ENCODE measurements at places on chromosomes 3 and 15.

DNA sequence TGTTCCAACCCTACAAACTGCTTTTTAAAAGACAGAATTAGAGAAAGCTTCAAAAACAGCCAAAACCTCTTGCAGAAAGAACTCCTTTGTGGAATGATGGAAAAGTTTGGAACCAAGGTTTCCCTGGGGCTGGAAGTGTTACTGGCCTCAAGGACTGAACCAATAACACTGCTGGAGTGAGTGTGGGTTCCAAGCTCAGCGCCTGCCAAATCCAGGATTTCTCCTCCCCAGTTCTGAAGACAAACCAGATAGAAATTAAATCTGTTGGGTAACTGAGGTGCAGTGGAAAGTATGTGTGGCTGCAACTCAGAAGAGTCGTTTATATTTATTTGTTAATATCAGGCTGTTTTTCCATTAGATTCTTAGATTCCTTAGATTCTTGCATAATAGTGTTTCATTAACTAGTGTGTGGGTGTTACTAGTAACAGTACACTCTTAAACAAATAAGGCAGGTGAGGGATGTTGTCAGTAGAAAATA lies 66.5 kb upstream of the FNDC3B start:
- no peak for DNase-seq

- DNase-seq, result no peak
These were observed 448.0 kb downstream of the FOXP1 start for GRCh38 chr3:71135373-71136088.

DNA sequence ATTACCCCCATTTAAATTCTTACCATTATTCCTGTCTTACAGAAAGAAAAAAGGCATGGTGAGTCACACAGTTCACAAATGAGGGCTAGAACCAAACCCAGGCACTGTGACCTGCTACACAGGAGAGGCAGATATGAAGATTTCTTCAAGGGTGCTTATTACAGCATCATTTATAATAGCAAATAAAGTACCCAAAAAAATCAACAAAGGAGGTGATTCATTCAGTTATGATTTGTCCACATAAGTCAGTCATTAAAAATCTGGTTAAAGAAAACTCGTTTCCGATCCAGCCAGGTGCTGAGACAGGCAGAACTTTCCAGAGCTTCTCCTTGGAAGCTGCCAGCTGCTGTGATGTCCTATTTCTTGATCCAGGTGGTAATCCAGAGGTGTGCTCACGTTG lies 7.5 kb upstream of the LOXL1 start:
- no peak for DNase-seq

GRCh38 chr3:161148832-161149475 lies 43.8 kb upstream of the B3GALNT1 start:
- no peak for DNase-seq

DNA sequence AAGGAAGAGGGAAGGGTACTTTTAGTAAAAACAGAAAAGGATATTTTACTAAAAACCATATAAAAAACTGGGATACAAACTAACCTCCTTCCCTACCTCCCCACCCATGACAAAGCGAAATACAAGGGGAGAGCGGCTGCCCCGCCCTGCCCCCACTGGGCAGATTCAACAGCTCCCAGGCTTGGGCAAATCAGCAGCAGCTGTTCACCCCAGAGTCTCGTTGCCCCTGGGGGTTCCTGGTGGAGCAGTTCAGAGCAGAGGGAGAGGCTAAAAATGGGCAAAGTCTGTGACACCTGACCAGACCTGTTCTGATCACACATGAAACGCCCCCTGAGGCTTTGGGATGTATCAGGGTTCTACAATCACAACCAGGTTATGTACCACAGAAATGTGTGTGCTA lies 2.5 kb upstream of the ETFA start:
- no peak for DNase-seq

- DNase-seq, result no peak
These were observed 91.5 kb downstream of the CD47 start for GRCh38 chr3:107999215-107999775.

- DNase-seq, result no peak
These were observed 22.9 kb upstream of the ARIH1 start for GRCh38 chr15:72451224-72451623.

GRCh38 chr15:48300038-48300437 lies 31.2 kb upstream of the DUT start:
- no peak for DNase-seq

DNA sequence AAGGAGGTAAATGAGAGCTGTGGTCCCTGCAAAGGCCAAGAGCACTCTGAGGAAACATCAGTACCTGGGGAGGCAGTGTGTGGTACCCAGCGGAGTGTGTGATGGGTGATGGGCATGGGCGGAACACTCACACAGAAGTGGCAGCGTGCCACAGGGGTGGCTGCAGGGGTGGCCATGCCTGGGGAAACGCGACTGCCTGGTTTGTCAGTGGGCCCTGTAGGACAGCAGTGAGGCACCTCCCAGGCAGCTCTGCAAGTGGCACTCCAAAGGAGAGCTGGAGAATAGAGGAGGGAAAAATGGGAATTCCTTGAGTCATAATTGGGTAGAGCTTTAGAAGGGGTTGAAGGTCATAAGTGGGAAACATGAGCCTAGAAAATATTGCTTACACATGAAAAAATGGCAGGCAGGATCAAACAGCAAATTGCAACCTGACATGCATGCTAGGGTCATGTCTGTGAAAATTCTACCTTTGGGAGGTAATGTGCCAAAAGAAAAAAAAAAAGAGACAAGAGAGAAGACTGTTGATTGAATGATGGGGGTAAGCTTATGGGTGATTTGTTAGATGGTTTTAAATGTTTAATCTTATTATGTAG lies 138.4 kb downstream of the RPLP1 start:
- no peak for DNase-seq

DNA sequence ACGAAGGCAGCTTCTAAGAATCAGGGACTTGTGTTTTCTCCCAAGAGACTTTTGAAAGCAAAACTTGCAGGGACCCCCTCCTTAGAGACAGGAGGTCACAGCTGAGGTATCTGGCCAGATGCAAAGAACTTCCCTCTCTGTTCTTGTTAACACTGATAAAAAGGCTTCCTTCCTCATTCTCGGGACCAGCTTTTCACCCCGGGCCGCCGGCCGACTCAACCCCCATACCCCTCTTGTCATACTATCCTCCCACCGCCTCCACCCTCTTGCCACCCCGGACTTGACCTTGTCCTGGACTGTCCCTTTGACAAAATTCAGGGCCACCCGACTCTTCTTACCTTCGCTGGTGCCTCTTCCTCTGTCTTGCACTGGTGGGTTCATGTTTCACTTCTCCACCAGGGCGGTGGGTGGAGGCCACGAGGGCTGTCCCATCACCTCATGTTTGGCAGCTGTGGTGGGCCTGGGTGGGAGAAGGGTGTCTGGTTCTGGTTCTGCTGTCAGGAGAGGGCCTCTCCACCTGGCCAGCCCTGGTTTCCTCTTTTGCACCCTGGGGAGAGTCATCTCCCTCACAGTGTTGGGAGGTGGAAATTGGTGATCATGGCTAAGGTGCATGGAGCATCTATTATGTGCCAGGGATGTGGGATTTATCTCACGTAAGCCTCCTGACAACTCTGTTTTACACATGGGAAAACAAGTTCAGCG lies 32.5 kb downstream of the BHLHE40 start:
- no peak for DNase-seq

DNA sequence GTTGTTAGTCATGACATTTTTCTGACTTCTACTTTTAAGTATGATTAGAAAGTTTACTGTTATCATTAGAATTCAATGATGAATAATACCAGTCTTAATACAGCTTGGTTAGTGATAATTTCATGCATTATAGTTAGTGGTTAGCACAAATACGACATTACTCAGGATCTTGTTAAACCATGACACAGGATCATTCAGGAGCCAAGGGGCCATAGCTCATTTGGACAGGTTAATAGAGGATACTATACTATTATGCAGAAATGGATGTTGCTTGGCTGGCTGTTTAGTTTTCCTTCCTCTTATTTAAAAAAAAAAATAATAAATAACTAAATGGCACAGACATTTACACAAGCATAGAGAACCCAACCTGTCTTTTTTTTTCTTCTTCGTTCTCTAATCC lies 55.5 kb downstream of the NSUN3 start:
- no peak for DNase-seq

- DNase-seq, result no peak
These were observed 188.1 kb downstream of the FNDC3B start for GRCh38 chr3:172227340-172228035.

- DNase-seq, result no peak
These were observed 1.5 kb upstream of the NEO1 start for GRCh38 chr15:73050561-73051295.

DNA sequence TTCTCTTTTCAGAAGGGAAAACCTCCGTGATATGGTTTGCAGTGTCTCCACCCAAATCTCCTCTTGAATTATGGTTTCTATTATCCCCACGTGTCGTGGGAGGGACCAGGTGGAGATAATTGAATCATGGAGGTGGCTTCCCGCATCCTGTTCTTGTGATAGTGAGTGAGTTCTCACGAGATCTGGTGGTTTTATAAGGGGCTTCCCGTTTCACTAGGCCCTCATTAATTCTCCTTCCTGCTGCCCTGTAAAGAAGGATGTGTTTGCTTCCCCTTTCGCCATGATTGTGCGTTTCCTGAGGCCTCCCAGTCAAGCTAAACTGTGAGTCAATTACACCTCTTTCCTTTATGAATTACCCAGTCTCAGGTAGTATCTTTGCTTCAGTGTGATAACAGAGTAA lies 692.7 kb upstream of the GRM7 start:
- DNase-seq, result no peak

DNA sequence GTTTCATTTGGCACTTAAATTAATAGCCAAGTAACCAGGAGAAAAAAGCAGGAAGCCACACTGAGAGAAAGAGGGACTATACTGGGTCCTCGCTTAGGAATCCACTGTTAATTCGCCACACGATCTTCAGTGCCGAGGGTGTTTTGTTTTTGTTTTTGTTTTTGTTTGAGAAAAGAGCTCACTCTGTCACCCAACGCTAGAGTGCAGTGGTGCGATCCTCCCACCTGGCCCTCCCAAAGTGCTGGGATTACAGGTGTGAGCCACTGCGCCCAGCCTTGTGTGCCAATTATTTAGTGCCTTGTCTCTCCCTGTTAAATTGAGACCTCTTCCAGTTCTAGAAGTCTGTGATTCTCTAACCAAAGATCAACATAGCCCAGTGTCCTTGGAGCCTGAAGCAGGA lies 53.8 kb upstream of the TPM1 start:
- DNase-seq, result no peak

DNA sequence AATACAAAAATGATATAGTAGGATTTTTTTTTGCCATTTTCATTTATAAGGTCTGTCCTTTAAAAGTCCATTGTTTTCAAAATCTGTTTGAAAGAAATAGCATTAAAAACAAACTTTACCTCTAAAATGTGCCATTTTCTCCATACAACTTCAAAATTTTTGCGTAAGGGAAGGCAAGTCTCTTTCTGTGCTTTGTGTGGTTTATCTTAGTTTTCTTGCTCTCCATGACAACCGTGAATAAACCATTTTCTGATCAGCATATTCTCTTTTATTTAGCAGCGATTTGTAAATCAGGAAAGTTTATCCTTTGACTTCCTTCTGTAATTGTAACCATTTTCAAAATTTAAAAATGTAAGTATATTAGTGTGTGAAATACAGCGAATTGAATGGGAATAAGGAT lies 147.9 kb upstream of the CGNL1 start:
- no peak for DNase-seq

GRCh38 chr3:129650256-129650872 lies 43.9 kb upstream of the PLXND1 start:
- peak; percentile 68 for DNase-seq

DNA sequence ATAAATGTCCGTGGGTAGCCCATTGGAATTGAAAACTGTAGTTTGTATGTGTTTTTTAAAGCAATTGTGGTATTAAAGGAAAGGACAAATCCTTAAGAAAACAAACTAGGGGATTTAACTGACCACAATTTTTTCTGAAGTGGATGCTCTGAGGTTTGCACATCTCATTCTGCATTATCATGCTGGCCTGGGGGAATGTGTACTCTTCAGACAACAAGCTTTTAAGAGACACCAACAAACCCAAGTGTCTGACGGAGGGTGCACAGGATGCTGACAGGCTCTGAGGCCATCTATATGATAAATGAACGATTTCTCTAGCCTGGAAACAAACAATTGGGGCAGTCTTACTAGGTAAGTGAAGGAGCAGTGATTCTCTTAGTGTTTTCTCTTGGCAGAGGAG lies 9.1 kb downstream of the LINS1 start:
- DNase-seq, result no peak

GRCh38 chr3:154783521-154783931 lies 296.6 kb upstream of the MME start:
- DNase-seq, result no peak

- peak; percentile 45 for DNase-seq
These were observed 76.9 kb downstream of the RPN1 start for GRCh38 chr3:128573707-128574162.

DNA sequence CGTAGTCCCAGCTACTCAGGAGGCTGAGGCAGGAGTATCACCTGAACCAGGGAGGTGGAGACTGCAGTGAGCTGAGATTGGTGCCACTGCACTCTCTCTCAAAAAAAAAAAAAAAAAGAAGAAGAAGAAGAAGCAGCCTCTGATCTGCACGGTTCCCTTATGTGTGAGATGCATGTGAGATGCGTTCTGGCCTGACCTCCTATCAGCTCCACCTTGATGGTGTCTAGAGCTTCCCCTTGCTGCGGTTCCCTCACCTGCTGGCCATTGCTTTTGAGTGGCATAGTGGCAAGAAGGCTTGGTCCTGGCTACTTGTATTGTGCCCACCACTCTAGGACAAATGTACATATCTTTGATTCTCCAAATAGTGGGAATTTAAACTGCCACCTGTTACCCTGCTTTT lies 49.4 kb upstream of the CFAP161 start:
- no peak for DNase-seq

GRCh38 chr3:187139126-187139894 lies at the start of gene RPL39L:
TSS of gene RPL39L (minus strand) at chr3:187139496. CDS start at chr3:187121300, 18,196 bp downstream.
- peak; percentile 93 for DNase-seq

- DNase-seq, result no peak
These were observed 228.7 kb downstream of the WDR72 start for GRCh38 chr15:53530761-53531160.

- no peak for DNase-seq
These were observed 23.7 kb downstream of the NEK10 start for GRCh38 chr3:27345493-27345892.

Data from BE2C (cell line).